ENCODE measurements at places on chromosomes 5 and 9. TPM values are rescaled to one million over a fixed set of nuclear protein-coding genes. Genes with fewer than 3 reads are reported as not detected.
A peak's percentile ranks its signal among the peaks of the same experiment; 100 is the strongest.

GRCh38 chr5:156815988-156816599, 34.0 kb upstream of the PPP1R2B start:
- H3K4me3 ChIP-seq: no peak overlapping the region
- no peak overlapping the region for H3K27ac ChIP-seq
- no peaks in the 10 kb centered on the region for H3K4me1 ChIP-seq
- H3K36me3 ChIP-seq: no peaks in the 10 kb centered on the region
- peak; percentile 5 for DNase-seq

SLC25A2 gene
- total RNA-seq: not detected

DNA sequence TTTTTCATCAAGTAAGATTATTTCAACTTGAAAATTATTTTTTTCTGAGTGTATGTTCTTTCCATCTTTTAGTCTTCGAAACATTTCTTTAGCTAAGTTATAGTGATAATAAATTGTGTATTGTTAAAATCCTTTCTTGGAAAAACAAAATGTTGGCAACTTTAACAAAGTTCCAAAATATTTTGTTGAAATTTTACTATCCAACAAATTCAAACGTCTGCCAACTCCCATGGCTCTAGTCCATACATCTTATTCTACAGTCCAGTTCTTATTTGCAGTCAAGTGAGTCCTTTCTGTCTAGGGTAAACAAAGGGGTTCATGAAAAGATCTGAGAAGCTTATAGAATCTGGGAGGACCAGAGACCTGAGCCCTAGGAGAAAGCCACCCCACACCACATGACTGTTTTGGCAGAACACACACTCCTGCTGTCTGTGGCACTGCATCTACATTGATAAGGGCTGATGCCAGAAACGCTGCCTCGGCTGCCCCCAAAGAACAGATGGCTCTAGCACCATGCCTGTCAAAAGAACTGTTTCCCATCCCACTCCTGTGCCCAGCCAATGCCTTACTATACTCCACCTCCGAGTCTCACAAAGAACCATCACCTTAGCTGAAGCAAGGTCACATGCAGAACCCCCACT, 47.5 kb downstream of the FEM1C start:
- no peak overlapping the region for H3K4me3 ChIP-seq
- H3K36me3 ChIP-seq: no peaks in the 10 kb centered on the region
- no peaks in the 10 kb centered on the region for H3K4me1 ChIP-seq
- no peaks in the 10 kb centered on the region for H3K27me3 ChIP-seq
- no peak for DNase-seq
- H3K27ac ChIP-seq: no peak overlapping the region

DNA sequence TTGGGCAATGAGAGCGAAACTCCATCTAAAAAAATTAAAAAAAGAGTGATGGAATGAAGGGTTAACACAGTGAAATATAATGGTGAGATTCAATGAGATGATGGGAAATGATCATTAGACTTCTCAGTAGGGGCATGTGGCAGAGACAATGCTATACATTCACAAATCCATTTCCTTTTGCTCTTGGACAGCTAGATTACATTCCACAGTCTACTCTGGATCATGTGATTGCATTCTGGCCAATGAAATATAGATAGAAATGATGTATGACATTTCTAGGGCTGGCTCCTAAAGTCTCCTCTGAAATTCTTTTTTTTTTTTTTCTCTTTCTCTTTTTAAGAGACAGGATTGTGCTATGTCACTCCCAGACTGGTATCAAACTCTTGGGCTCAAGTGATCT, 3.8 kb upstream of the GALT start:
- no peak overlapping the region for H3K4me3 ChIP-seq
- H3K4me1 ChIP-seq: peaks cover 13% of the 10 kb centered on the region
- H3K36me3 ChIP-seq: no peaks in the 10 kb centered on the region
- H3K27me3 ChIP-seq: no peaks in the 10 kb centered on the region
- no peak overlapping the region for H3K27ac ChIP-seq

DNA sequence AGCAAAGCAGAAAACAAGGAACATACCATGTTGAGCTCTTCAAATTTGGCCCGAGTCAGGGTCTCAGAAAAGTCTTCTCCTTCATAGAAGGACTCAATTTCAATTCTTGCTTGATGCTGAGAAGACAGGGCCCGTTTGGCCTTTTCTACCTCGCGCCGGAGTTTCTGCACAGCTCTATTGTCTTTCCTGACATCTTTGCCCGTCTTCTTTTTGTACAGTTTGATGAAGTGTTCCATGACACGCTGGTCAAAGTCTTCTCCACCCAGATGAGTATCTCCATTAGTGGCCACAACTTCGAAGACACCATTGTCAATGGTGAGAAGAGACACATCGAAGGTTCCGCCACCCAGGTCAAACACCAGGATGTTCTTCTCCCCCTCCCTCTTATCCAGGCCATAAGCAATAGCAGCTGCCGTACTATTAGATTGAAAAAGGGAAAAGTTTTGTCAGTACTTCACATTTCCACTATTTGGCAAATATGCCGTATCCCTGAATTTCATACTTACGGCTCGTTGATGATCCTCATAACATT, 2.2 kb downstream of the HSPA5 start:
- H3K27me3 ChIP-seq: no peaks in the 10 kb centered on the region
- peak overlapping the region; percentile 31 for H3K27ac ChIP-seq
- peaks cover 26% of the 10 kb centered on the region for H3K36me3 ChIP-seq
- no peak for DNase-seq

DNA sequence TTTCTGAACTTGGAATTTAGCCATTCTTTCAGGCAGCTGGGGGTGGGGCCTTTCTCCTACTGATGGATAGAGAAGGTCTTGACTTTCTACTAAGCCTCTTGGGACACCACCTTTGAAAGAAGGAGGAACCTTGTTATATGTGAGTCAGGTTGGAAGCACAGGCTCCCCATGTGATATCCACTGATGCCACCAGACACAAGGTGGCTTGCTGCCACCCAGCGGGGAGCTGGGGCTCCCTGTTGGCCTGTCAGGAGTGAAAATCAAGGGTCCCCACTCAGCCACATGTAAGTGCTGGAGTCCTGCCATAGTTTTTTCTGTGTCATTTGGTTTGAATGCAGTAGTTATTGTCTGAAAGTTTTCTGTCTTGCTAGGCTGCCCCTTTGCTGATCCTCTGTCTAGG, 252.4 kb upstream of the NFIL3 start:
- H3K36me3 ChIP-seq: no peaks in the 10 kb centered on the region
- no peak overlapping the region for H3K27ac ChIP-seq
- no peak for DNase-seq
- no peak overlapping the region for H3K4me3 ChIP-seq

DNA sequence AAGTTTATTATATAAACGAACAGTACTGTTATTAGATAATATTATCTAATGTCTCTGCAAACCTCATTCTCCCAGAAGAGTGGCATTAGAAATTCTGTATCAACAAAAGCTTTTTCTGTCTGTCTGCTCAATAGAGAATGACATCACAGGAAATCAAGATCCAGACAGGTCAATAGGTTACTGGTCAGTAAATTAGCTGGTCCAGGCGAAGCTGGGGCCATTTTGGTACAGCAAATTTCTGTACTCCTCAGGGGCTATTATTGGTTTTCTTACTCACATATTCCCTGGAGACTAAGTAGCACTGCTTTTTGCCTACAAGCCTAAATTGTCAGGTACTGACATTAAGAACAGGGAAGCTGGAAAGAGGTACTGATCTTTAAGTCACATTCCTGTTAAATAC, 80.5 kb downstream of the PLPP1 start:
- no peak overlapping the region for H3K27ac ChIP-seq
- no peaks in the 10 kb centered on the region for H3K36me3 ChIP-seq
- no peak overlapping the region for H3K4me3 ChIP-seq
- no peaks in the 10 kb centered on the region for H3K4me1 ChIP-seq
- DNase-seq: no peak

GRCh38 chr5:102542057-102542456, 43.3 kb upstream of the SLCO6A1 start:
- H3K4me1 ChIP-seq: no peaks in the 10 kb centered on the region
- no peak overlapping the region for H3K27ac ChIP-seq
- DNase-seq: no peak

GRCh38 chr5:132100672-132101261, 27.2 kb downstream of the CSF2 start:
- H3K4me1 ChIP-seq: peaks cover 25% of the 10 kb centered on the region
- H3K36me3 ChIP-seq: no peaks in the 10 kb centered on the region
- H3K4me3 ChIP-seq: no peak overlapping the region
- DNase-seq: no peak

DNA sequence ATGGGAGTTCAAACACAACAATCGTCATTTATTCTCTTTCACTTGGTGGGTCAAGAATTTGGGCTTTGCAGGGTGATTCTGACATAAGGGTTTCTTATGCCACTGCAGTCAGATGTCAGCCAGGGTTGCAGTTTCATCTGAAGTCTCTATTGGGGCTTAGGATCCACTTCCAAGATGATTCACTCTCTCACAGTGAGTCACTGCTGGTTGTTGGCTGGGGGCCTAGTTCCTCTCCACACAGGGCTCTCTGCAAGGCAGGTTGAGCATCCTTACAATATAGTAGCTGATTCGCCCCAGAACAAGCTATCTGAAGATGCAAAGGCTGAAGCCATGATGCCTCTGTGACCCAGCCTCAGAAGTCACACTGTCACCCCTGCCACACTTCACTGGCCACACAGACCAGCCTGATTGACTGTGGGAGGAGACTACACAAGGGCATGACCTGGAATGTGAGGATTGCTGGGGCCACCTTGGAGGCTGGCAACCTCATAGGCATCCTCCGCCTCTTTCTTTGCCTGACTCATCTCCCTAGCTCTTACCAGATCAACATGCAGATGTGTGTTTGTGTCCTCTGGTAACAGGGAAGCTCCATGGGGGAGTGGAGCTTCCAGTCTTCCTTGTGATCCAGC, 4.5 kb upstream of the CARD19 start:
- DNase-seq: peak; percentile 91
- no peaks in the 10 kb centered on the region for H3K36me3 ChIP-seq
- H3K4me3 ChIP-seq: no peak overlapping the region
- H3K27me3 ChIP-seq: no peaks in the 10 kb centered on the region
- peak overlapping the region; percentile 56 for H3K27ac ChIP-seq

DNA sequence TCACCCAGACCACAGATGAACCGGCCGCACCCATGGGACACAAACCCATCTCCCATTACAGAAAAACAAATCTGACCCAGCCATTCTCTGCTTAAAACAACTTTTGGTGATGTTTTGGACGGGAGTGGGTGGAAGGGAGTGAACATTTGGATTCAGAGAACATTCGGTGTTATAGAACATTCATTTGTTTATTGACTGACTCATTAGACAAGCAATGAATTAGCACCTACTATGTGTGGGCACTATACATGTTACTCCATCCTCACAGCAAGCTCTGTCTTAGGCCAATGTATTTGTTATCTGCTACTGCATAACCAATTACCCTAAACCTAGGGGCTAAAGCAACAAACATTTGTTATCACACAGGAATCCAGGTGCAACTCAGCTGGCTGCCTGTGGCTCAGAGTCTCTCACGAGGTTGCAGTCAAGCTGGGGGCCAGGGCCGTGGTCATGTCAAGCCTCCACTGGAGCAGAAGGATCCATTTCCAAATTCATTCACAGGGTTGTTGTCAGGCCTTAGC, 5.1 kb upstream of the ERGIC1 start:
- no peaks in the 10 kb centered on the region for H3K27me3 ChIP-seq
- no peaks in the 10 kb centered on the region for H3K36me3 ChIP-seq
- no peak overlapping the region for H3K27ac ChIP-seq

GRCh38 chr5:110377943-110378342, 348.5 kb downstream of the TMEM232 start:
- H3K36me3 ChIP-seq: no peaks in the 10 kb centered on the region
- H3K4me3 ChIP-seq: no peak overlapping the region
- H3K4me1 ChIP-seq: peaks cover 8% of the 10 kb centered on the region
- DNase-seq: peak; percentile 94
- no peaks in the 10 kb centered on the region for H3K27me3 ChIP-seq

GRCh38 chr5:168583742-168584482, 4.7 kb upstream of the PANK3 start:
- no peak overlapping the region for H3K27ac ChIP-seq
- no peak overlapping the region for H3K4me3 ChIP-seq
- H3K27me3 ChIP-seq: no peaks in the 10 kb centered on the region
- H3K36me3 ChIP-seq: no peaks in the 10 kb centered on the region

DNA sequence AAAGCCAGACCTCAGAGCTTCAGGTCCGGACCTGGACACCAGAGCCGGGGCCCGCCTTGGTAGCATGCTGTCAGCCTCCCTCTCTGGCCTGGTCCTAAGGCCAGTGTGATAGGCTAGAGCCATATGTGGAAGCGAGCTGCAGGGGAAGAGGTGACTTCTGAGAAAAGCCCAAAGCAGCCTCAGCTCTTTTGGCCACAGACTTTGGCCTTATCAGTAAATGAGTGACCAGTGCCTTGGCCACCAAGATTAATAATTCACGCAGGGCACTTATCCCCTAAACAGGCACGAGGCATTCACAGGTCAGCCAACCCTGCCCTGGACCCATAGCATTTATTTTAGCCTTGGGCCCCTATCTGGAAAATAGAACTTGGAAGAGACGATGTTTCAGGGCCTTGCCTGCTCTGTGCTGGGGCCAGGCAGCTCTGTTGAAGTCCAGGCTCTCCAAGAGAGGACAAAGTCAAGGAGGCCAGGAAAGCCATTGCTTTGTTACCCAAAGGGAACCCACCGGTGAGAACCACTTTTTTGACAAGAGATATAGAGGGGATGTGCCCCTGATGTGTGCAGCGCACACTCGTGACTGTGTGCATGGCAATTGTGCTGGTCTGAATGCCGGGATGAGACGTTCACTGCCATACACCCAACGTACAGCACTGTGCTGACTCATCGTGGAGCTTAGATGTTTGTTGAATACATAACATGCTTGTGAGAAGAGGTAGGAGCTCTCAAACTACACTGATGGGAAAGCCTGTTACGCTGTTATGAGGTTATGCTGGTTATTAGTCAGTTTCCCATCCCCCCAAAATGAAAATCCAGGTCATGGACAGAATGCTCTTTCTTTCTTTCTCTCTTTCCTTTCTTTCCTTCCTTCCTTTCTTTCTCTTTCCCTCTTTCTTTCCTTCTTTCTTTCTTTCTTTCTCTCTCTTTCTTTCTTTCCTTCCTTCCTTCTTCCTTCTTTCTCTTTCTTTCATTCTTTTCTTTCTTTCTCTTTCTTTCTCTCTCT, 5.0 kb upstream of the SLC34A1 start:
- H3K27ac ChIP-seq: no peak overlapping the region
- H3K4me3 ChIP-seq: no peak overlapping the region
- DNase-seq: peak; percentile 92
- H3K27me3 ChIP-seq: peaks cover 18% of the 10 kb centered on the region
- no peaks in the 10 kb centered on the region for H3K36me3 ChIP-seq
- no peaks in the 10 kb centered on the region for H3K4me1 ChIP-seq

GRCh38 chr5:68460147-68460798, 244.7 kb downstream of the PIK3R1 start:
- DNase-seq: peak; percentile 83
- no peak overlapping the region for H3K4me3 ChIP-seq
- no peaks in the 10 kb centered on the region for H3K36me3 ChIP-seq

DNA sequence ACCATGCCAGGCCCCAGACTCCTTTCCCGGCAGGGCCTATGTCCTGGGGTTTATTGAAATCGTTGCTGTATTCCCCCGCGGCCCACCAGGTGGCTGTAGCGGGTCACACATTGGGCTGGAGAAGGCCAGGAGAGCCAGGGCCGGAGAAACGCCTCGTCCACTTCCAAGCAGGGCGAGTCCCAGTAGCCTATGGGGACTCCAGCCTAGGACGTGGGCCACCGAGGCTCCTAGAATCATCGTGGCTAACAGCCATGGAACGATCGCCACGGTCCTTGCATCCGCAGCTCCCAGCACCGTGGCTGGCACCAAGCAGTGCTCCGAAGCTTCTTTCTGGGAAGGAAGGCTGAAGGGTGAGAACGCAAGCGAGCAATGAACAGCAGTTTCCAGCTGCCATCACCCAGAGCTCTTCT, 87.7 kb downstream of the ENTREP1 start:
- peak overlapping the region; percentile 35 for H3K4me3 ChIP-seq
- H3K4me1 ChIP-seq: no peaks in the 10 kb centered on the region
- H3K27ac ChIP-seq: no peak overlapping the region
- no peaks in the 10 kb centered on the region for H3K27me3 ChIP-seq
- DNase-seq: peak; percentile 68

Measured in fibroblast of lung (primary cell).